ENCODE measurements at places on chromosomes 4 and X. TPM values are rescaled to one million over a fixed set of nuclear protein-coding genes. Genes with fewer than 3 reads are reported as not detected.

The PPM1K gene
- 15.4 TPM for polyA plus RNA-seq

The ARX gene
- 0.13 TPM for polyA plus RNA-seq

The UGT2B17 gene
- polyA plus RNA-seq = not detected

The DCHS2 gene
- polyA plus RNA-seq = not detected

The LPAR4 gene
- not detected for polyA plus RNA-seq

The BLOC1S4 gene
- 12.3 TPM for polyA plus RNA-seq

The ESX1 gene
- not detected for polyA plus RNA-seq

The TEX13B gene
- not detected for polyA plus RNA-seq

The FMR1NB gene
- polyA plus RNA-seq = not detected

The PPEF2 gene
- polyA plus RNA-seq = not detected

The HMGN5 gene
- polyA plus RNA-seq = 34.4 TPM

The SMAD1 gene
- polyA plus RNA-seq = 8.9 TPM

The EDNRA gene
- polyA plus RNA-seq = 3.2 TPM

DNA sequence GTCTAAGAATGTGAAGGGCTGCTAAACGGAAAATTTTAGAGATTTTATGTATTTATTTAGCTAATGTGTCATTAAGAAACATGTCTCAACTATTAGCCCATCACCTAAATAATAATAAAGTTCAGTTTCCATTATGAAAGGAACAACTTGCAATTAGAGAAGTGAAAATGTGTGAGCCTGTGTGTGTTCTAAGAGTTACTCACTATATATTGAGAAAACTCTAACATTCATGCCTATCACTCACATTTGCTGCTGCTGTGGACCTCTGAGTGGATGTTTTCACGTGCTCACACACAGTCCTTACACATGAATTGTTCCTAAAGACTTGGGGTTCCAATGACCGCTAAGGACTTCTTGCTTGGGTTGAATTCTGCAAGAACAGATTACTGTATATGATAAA is 364.0 kb downstream of the TMA16 start:
- no peak overlapping the region for H3K27ac ChIP-seq
- H3K4me1 ChIP-seq = no peaks in the 10 kb centered on the region
- no peak for DNase-seq

- no peak overlapping the region for H3K27ac ChIP-seq
- no peaks in the 10 kb centered on the region for H3K4me1 ChIP-seq
- DNase-seq = peak; percentile 43
- peaks cover 2% of the 10 kb centered on the region for H3K27me3 ChIP-seq
- no peaks in the 10 kb centered on the region for H3K36me3 ChIP-seq
- no peak overlapping the region for H3K4me3 ChIP-seq
These were observed 75.4 kb downstream of the SH3KBP1 start for GRCh38 chrX:19811807-19812604.

GRCh38 chr4:31674313-31674947 is 954.3 kb downstream of the PCDH7 start:
- no peak overlapping the region for H3K4me3 ChIP-seq
- no peaks in the 10 kb centered on the region for H3K27me3 ChIP-seq
- no peak for DNase-seq
- H3K36me3 ChIP-seq = no peaks in the 10 kb centered on the region
- no peak overlapping the region for H3K27ac ChIP-seq
- H3K4me1 ChIP-seq = no peaks in the 10 kb centered on the region

- H3K27me3 ChIP-seq = no peaks in the 10 kb centered on the region
- no peak overlapping the region for H3K4me3 ChIP-seq
- DNase-seq = no peak
- no peak overlapping the region for H3K27ac ChIP-seq
- H3K36me3 ChIP-seq = no peaks in the 10 kb centered on the region
These were observed 160.3 kb upstream of the ZIC3 start for GRCh38 chrX:137405449-137406140.

GRCh38 chr4:6175426-6175825 is 24.9 kb downstream of the JAKMIP1 start:
- H3K27me3 ChIP-seq = no peaks in the 10 kb centered on the region
- no peak overlapping the region for H3K27ac ChIP-seq
- no peak for DNase-seq
- no peaks in the 10 kb centered on the region for H3K36me3 ChIP-seq
- H3K4me3 ChIP-seq = no peak overlapping the region

DNA sequence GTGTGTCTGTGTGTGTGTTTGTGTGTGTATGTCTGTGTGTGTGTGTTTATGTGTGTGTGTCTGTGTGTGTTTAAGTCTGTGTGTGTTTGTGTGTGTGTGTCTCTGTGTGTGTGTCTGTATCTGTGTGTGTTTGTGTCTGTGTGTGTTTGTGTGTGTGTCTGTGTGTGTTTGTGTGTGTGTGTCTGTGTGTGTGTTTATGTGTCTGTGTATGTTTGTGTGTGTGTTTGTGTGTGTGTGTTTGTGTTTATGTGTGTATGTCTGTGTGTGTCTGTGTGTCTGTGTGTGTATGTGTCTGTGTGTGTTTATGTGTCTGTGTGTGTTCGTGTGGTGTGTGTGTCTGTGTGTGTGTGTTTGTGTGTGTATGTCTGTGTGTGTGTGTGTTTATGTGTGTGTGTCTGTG is 11.4 kb downstream of the IL9R start:
- no peaks in the 10 kb centered on the region for H3K36me3 ChIP-seq
- no peak for DNase-seq
- no peak overlapping the region for H3K27ac ChIP-seq

DNA sequence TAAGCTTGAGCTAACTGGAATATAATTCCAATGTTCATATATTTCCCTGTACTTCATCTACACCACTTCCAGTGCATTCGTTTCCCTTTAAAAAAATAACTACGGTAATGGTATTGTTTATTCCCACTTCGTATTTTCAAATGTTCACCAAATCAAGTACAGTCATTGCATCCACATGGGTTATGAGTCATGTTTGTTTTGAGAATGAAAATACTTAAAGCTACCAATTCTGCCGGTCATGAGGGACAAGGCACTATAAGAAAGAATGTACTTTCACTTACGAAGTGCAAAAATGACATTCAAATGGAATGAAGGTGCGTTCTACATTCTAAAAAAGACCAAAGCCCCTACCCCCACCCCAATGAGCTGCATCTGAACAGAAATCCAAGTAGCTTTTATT is 174.4 kb upstream of the FGF13 start:
- H3K27ac ChIP-seq = no peak overlapping the region
- no peaks in the 10 kb centered on the region for H3K36me3 ChIP-seq
- H3K4me3 ChIP-seq = no peak overlapping the region
- DNase-seq = no peak
- no peaks in the 10 kb centered on the region for H3K27me3 ChIP-seq

- no peaks in the 10 kb centered on the region for H3K36me3 ChIP-seq
- DNase-seq = no peak
- H3K27ac ChIP-seq = no peak overlapping the region
These were observed 584.2 kb upstream of the PCDH10 start for GRCh38 chr4:132564920-132565319.

DNA sequence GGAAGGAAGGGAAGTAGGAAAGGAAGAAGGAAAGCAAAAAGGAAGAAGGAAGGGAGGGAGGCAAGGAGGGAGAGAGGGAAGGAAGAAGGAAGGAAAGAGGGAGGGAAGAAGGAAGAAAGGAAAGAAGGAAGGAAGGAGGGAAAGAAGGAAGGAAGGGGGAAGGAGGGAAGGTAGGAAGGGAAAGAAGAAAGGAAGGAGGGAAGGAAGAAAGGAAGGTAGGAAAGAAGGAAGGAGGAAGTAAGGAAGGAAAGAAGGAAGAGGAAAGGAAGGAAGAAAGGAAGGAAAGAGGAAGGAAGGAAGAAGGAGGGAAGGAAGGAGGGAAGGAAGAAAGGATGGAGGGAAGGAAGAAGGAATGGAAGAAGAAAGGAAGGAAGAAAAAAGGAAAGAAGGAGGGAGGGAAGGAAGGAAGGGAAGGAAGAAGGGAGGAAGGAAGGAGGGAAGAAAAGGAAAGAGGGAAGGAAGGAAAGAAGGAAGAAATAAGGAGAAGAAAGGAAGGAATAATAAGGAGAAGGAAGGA is 18.6 kb upstream of the SCML1 start:
- peaks cover 3% of the 10 kb centered on the region for H3K27me3 ChIP-seq
- no peaks in the 10 kb centered on the region for H3K4me1 ChIP-seq
- DNase-seq = no peak
- no peaks in the 10 kb centered on the region for H3K36me3 ChIP-seq
- H3K4me3 ChIP-seq = no peak overlapping the region
- no peak overlapping the region for H3K27ac ChIP-seq

- no peaks in the 10 kb centered on the region for H3K36me3 ChIP-seq
- no peak overlapping the region for H3K27ac ChIP-seq
- H3K4me1 ChIP-seq = no peaks in the 10 kb centered on the region
- no peak for DNase-seq
- H3K27me3 ChIP-seq = no peaks in the 10 kb centered on the region
- H3K4me3 ChIP-seq = no peak overlapping the region
These were observed 566.8 kb upstream of the HTR2C start for GRCh38 chrX:114017086-114017485.

DNA sequence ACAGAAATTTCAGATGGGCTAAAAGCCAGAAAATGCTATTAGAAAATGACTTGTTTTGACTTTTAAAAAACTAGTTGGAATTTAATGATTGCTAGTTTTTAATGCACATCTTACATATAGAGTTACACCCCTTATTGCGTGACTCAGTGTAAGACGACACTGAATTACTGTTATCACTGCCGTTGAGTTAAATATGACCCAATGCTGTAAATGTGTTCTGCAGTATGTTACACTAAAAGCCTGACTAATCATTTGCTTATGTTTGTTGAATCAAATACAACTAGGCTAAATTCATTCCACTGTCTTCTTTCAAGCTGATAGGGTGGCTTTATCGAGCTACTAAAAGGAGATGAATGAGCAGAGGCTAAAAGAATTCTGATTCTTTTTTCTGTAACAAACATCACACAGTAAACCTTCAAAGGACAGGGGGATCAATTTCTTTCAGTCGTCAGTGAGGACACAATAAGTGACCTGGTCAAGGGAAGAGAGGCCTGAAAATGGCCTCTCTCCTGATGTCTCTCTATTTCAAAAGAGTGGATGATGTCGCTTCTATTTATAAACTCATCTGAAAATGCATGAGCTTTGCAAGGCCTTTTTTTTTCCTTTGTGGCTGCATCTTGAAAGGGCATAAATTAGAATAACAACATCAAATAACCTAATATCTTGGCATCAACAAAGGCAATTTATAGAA is 142.2 kb upstream of the KCNIP4 start:
- H3K4me3 ChIP-seq = no peak overlapping the region
- DNase-seq = no peak
- H3K27ac ChIP-seq = no peak overlapping the region
- H3K4me1 ChIP-seq = no peaks in the 10 kb centered on the region

DNA sequence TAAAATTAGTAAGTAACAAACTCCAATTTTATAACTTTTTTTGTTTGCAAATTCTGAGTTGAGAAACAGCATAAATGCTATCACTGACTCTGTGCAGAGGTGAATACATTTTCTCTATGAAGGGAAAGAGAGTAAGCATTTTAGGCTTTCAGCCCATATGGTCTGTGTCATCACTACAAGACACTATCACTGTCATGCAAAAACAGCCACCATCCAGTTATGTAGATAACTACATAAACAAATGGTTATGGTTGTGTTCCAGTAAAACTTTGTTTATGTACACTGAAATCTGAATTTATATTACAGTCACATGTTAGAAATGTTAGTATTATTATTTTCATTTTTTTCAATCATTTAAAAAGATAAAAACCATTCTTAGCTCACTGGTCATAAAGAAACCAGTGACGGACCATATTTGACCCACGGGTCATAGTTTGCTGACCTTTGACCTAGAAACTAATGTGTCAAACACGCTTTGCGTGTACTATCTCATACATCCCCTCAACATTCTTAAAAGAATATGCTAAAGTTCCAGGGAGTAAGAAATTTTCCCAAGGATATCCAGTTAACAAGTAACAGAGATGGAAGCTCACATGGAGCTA is 29.1 kb downstream of the RASGEF1B start:
- H3K36me3 ChIP-seq = peaks cover 13% of the 10 kb centered on the region
- no peaks in the 10 kb centered on the region for H3K27me3 ChIP-seq
- no peaks in the 10 kb centered on the region for H3K4me1 ChIP-seq
- DNase-seq = no peak

GRCh38 chr4:11791797-11792196 is 363.1 kb upstream of the HS3ST1 start:
- H3K27ac ChIP-seq = no peak overlapping the region
- no peak overlapping the region for H3K4me3 ChIP-seq
- DNase-seq = no peak
- no peaks in the 10 kb centered on the region for H3K36me3 ChIP-seq
- H3K4me1 ChIP-seq = no peaks in the 10 kb centered on the region

GRCh38 chr4:18234108-18234507 is 212.6 kb upstream of the LCORL start:
- DNase-seq = no peak
- no peaks in the 10 kb centered on the region for H3K27me3 ChIP-seq
- no peaks in the 10 kb centered on the region for H3K36me3 ChIP-seq

DNA sequence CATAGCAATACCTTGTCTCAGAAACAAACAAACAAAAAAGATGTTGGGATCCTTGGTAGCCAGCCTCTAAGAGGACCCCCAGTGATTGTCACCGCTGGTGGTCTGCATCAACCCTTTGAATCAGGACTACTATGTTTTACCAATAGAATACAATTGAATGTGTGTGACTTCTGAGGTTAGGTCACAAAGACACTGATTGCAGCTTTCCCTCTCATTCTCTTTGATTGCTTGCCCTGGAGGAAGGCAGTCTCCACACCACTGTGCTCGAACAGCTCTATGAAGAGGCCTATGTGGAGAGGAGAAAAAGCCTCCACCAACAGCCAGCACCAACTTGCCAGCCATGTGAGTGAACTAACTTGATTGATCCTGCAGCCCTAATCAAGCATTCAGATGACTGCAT is 2.8 kb upstream of the SMIM14 start:
- DNase-seq = no peak
- no peak overlapping the region for H3K4me3 ChIP-seq
- H3K4me1 ChIP-seq = no peaks in the 10 kb centered on the region
- no peaks in the 10 kb centered on the region for H3K27me3 ChIP-seq

DNA sequence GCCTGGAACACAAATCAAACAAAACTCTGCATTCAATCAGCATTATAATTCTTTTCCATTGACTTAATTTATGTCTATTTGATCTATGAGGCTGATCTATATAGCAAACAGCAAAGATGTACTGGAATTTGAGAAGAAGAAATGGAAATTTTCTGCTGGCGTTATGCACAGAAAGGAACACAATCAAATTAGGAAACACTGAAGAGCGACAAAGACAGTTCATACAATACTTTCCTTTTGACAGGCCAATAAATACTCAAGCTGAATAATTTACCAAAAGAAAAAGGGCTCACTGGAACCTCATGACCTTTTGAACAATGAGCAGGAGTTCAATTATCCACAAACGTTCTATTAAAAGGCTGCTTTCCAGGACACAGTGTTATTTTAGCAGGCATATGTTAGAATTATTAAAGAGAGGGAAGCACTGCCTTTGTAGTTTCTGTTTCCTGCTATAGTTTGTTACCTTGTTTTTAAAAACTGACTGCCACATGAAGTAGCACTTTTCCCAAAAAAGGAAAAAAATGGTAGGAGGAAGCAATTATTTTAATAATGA is 8.1 kb downstream of the PDHA2 start:
- H3K4me3 ChIP-seq = no peak overlapping the region
- DNase-seq = peak; percentile 24

GRCh38 chrX:3320471-3321046 is 25.9 kb downstream of the MXRA5 start:
- H3K27me3 ChIP-seq = no peaks in the 10 kb centered on the region
- H3K36me3 ChIP-seq = no peaks in the 10 kb centered on the region
- H3K4me1 ChIP-seq = no peaks in the 10 kb centered on the region
- H3K4me3 ChIP-seq = no peak overlapping the region

- H3K36me3 ChIP-seq = no peaks in the 10 kb centered on the region
- no peak overlapping the region for H3K27ac ChIP-seq
- no peak overlapping the region for H3K4me3 ChIP-seq
- DNase-seq = peak; percentile 56
- H3K27me3 ChIP-seq = no peaks in the 10 kb centered on the region
These were observed 277.9 kb downstream of the TRIML1 start for GRCh38 chr4:188417181-188417580.
